ENCODE measurements at places on chromosomes 4 and X.

DNA sequence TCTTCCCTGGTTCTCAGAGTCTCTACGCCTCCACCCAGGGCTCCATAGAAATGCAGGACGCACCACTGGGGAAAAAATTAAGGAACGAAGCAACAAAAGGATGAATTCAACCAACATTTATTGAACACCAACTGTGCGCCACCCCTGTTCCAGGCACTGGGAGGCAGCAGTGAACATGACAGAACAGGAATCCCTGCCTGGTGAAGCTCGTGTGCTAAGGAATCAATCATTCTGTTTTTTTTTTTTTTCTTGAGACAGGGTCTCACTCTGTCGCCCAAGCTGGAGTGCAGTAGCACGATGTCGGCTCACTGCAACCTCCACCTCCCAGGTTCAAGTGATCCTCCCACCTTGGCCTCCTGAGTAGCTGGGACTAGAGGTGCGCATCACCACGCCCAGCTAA lies 1.9 kb upstream of the FTSJ1 start:
- no peak for DNase-seq

GRCh38 chr4:76420762-76421581 lies at the start of gene CCDC158:
TSS of gene CCDC158 (minus strand) at chr4:76421141. CDS start at chr4:76403207, 17,934 bp downstream.
- DNase-seq: no peak

- DNase-seq: no peak
Measured at GRCh38 chrX:131317326-131317725, 28.2 kb upstream of the IGSF1 start.

- DNase-seq: no peak
Measured at GRCh38 chrX:134894373-134894895, 96.4 kb upstream of the SMIM10 start.

GRCh38 chr4:38785041-38785790 lies 2.4 kb upstream of the TLR10 start:
- DNase-seq: no peak

DNA sequence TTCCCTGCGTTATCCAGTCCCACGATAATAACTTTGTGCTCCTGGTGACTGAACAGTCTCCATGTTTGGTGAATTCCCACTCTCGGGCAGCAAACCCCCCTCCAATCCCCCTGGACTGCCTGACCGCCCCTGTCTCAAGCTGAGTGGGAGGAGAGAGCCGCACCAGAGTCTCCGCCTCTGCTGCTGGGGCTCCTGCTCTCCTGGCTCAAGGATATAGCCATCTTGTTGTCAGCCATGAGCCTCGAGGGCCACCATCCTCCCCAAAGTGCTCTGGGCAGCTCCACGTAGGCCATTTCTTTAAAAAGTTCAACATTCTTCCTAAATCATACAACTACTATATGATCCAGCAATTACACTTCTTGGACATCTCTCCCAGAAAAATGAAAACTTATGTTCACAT lies 49.3 kb upstream of the PGRMC1 start:
- no peak for DNase-seq

GRCh38 chrX:30910124-30910860 lies 21.2 kb upstream of the TAB3 start:
- peak; percentile 49 for DNase-seq

GRCh38 chr4:98585596-98585995 lies 72.8 kb downstream of the TSPAN5 start:
- no peak for DNase-seq

- no peak for DNase-seq
Measured at GRCh38 chr4:8914461-8915171, 43.0 kb upstream of the HMX1 start.

DNA sequence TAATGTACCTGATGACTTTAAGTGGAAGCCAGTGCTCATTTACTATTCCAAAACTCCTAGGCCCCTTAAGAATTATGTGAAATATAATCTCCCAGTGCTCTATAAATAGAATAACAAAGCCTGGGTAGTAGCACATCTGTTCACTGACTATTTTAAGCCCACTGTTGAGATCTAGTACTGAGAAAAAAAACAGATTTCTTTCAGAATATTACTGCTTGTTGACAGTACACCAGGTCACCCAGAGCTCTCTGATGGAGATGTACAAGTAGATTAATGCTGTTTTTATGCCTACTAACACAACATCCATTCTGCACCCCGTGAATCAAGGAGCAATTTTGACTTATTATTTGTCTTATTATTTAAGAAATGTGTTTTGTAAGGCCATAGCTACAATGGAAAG lies 75.7 kb downstream of the FAM47C start:
- peak; percentile 8 for DNase-seq

GRCh38 chrX:81082649-81083048 lies 119.1 kb downstream of the HMGN5 start:
- no peak for DNase-seq

DNA sequence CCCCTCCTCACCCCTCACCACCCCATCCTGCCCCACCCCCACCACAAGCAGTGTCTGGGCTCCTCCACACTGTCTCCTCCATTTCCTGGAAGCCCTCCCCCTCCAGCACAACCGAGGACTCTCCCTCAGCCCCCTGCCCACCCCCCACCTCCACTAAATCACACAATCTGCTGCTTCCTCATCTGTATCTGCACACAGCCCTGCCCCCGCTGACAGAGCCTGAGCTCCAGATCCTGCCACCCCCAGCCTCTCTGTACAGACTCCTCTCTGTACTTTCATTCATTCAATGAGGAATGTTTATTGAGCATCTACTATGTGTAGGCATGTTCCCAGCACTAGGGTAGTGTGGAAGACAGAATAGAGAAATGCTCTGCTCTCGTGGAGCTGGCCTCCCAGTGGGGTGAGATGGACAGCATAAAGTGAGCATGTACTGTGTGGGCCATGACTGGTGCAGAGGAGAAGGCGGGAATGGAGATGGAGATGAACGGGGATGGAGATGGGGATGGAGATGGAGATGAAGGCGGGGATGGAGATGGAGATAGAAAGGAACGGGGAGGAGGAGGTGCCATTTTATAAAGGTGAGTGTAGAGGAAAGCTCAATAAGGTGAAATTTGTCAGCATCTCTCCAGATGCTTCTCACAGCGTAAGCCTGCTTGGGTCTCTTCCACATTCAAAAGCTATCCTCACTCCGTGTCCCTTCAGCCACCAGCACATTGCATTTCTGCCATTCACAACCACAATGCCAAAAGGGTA lies 2.5 kb upstream of the PPP2R2C start:
- no peak for DNase-seq

DNA sequence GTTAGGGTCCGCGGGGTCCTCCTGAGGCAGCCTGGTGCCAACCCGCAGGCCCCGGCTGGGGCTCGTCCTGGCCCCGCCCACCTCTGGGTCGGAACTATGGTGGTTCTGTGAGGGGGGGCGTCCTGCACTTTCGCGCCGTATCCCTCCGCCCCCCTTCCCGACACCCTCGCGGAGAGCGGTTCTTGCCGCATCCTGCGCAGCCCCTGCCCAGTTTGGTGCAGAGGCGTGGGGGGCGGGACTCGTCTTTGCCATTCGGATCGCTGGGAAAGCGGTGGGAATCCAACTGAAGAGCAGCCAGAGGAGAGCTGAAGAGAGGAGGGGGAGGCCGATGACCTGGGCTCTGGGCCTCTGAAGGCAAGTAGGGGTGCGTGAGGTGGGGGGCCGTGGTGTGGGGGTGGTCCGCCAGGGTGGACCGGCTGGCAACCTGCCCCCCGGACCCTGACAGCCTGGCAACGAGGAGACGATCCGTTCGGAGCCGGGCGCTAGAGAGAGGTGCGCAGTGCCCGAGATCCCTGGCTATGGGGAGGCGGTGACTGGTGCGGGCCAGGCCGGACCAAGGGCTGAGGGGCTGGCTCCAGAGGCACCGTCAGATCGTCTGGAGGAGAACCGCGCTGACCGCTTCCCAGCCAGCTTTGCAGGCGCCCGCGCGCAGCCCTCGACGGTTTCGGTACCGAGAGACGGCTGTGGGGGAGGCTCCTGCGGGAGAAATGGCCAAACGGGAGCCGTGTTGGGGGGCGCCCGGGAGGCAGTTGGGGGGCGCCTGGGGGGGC lies at the start of gene GPRASP1:
GPRASP1 (plus strand) TSS at position 242 of the 770 bp plus-strand sequence. CDS start 2,431 bp downstream, outside the sequence.
- no peak for DNase-seq

- DNase-seq: no peak
Measured at GRCh38 chr4:111510535-111510934, 634.7 kb upstream of the FAM241A start.
